ENCODE measurements at places on chromosomes 6 and 20.

GRCh38 chr20:50776122-50776817 lies 18.6 kb upstream of the BCAS4 start:
- peak; percentile 9 for DNase-seq

DNA sequence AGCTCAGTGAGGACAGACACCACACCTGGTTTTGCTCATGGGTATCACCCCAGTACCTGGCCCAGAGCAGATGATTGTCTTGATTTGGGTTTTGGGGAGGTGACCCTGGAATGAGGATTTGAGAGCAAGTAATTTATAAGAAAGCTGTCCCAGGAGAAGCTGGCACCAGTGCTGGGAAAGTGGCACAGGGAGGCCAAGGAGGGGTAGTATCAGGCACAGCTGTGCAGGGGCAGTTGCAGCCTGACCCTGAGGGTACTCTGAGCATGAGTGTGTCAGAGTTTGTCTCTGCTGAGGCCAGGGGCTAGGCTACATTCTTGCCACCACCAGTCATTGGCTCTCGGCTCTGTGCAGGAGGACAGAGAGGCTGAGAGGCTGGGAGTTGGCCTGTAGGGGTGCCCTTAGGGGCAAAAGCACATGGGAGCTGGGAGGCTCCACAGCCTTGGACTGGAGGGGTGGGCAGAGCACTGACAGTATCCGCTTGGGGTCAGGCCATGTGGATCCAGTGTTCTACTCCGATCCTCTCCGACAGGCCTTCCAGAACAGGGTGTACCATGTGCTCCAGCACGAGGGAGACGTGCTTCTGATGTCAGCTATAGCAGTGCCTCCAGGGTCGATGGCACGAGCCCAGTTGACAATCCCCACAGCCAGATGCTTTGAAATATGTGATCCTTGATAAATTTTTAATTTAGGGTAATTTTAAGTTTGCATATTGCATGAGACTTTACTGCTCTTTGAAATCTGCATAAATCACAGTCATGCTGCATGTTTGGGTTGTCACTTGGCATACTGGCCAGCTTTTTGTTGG lies 121.3 kb downstream of the PHACTR3 start:
- DNase-seq: no peak

- DNase-seq: no peak
Observed at GRCh38 chr6:81063891-81064290, 688.6 kb downstream of the TENT5A start.

GRCh38 chr6:50330963-50331362 lies 281.2 kb upstream of the DEFB112 start:
- no peak for DNase-seq

GRCh38 chr6:160085713-160086505 lies 35.7 kb upstream of the SLC22A1 start:
- no peak for DNase-seq

DNA sequence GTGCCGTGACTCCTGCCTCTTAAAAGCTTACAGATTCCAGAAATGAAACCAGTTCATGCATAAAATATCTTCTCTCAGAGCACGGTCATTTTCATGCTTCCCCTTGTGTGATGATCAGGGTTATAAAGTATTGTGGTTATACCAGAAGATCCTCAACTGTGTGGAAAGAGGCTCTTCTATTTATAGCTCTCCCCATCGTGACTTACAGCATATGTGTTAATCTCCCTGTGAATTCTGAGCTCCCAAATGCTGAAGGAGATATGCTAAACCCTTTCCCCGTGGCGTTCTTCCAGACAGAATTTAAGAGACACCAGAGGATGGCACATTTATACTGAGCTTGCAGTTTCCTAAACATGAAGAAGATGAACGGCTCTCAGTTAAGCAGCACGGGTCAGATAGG lies 158.8 kb downstream of the CDH26 start:
- no peak for DNase-seq

DNA sequence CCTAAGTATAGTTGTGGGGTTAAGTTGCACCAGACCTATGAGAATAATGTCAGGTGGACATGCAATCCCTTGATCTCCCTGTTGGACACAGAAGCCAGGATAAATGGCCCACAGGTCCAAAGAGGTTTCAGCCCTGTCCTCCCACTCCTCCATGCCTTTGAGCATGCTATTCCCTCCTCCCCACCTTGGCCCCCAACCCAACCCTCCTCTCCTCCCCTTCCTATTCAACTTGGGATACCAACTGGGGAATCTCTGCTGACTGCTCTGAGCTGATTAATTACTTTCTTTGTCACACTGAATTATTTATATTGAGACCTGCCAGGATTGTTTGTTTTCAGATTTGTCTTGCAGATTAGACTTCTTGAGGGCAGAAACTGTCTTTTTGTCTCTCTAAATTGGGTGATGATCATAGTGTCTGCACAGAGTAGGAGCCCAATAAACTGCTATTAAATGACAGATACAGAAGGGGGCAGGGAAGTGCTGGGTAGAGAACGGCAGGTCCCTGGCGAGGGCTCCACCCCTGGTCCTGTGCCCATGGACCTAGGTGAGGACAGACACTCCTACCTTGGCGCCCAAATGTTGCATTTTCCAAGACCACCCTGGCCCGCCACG lies 120.9 kb downstream of the UNC5CL start:
- DNase-seq: no peak

- peak; percentile 56 for DNase-seq
Observed at GRCh38 chr6:149176971-149177667, 140.4 kb upstream of the TAB2 start.

DNA sequence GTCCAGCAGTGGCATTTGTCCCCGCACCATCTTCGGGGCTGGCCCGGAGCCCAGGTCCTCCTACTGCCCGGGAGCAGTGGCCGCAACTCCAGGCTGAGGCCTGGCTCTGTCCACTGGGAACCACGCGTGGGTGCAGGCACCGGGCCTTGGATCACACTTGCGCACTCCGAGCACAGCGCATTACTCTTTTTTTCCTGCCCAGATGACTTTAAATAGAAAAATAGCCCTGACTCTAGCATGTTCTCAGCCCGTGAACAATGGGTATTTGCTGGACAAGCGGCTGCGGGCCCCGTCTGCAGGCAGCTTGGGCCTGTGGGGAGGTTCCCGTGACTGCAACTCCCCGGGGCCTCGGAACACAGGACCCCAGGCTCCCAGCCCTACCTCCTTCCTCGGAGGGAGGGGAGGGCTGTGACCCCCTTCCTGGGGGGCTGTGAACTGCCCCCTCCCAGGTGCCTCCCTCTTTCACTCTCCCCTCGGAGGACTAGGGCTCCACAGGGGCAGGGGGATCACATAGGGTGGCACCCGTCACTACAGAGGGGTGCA lies 162.2 kb downstream of the TBXT start:
- DNase-seq: peak; percentile 70

GRCh38 chr6:169048185-169048864 lies 205.3 kb downstream of the THBS2 start:
- no peak for DNase-seq

GRCh38 chr6:105319331-105319730 lies 83.6 kb downstream of the PREP start:
- DNase-seq: no peak

DNA sequence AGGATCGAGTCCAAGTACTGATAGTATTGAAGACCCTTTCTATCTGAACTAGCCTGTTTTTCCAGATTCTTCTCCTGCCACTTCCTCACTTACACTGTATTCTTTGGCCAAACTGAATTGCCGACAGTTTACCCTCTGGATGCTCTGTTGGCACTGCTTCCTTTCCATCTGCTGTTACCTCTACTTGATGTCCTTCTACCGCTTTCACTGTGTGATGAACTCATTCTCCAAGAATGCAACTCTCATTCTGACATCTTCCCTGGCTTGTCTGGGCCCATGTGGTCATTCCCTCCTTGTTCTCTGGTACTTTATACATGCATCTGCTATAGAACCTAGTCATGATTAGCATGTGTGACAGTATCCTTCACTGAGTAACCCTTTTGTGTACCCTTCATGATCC lies 16.3 kb downstream of the RPRD1B start:
- DNase-seq: no peak

GRCh38 chr6:34332251-34333198 lies 59.9 kb downstream of the NUDT3 start:
- DNase-seq: no peak

- peak; percentile 75 for DNase-seq
Observed at GRCh38 chr6:44096612-44097011, 30.6 kb downstream of the MRPL14 start.

GRCh38 chr20:62181808-62182207 lies 1.0 kb upstream of the MTG2 start:
- DNase-seq: no peak

- DNase-seq: no peak
Observed at GRCh38 chr6:109370336-109370735, 11.9 kb downstream of the CD164 start.

DNA sequence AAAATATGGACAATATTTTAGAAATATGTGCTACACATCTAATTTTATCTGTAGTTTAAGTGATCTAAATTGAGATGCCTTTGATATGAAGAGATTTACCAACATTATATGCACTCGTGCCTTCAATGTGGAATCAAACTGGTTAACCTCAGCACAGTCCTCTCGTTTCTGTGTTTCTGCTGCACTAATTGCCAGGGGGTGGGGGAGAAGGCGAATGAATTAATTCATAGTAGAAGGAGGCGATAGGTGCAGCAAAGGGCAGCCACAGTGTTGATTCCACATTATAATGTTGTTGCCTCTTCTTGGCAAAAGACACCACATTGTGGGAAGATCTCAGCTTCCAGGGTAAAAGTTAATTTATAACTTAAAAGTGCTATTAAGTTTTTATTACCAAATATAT lies 161.6 kb downstream of the QKI start:
- no peak for DNase-seq

GRCh38 chr6:4420160-4420865 lies 284.9 kb upstream of the ECI2 start:
- DNase-seq: no peak

- DNase-seq: no peak
Observed at GRCh38 chr20:1367479-1367878, 25.4 kb downstream of the FKBP1A start.

DNA sequence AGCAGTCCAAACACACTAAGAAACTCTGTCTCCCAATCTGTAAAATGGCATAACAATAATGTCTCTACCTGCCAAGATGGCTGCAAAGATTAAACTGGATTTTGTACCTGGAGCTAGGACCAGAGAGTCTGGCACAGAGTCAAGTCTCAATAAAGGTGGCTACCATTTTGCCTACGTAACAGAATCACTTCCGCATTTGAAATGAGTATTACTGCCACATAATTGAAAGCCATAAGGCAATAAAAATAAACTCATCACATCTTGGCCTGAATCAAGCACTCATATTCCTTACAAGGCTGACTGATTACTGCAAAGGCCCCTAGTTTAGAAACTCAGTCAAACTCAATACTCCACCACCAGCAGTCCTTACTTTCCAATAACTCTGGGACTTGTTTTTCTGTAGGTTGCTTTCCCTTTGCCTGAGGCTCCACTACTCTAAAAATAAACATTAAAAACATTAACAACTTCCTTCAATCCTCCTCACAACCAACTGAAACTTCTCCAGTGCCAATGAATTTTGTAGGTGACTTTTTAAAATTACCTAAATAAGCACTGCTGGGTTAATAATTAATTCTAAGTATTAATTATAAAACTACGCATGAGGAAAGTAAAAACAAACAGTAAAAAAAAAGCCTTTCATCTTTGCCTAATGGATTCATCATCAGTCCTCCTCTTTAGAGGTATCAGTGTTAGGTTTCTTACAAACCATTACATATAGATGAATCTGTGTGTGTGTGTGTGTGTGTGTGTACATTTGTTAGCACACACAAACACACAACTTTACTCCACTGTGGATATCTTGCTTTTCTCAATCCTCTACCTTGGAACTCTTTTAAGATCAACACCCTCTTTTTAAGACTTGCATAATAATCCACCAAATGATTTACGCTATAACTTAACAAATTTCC lies 3.7 kb downstream of the KIF16B start:
- no peak for DNase-seq

GRCh38 chr20:40986774-40987173 lies 41.8 kb upstream of the TOP1 start:
- DNase-seq: no peak

- DNase-seq: no peak
Observed at GRCh38 chr6:44258325-44258863, 1.1 kb upstream of the SLC35B2 start.

GRCh38 chr20:63060057-63060991 lies 53.6 kb upstream of the BHLHE23 start:
- no peak for DNase-seq

GRCh38 chr6:157242791-157243190 lies 80.5 kb downstream of the TMEM242 start:
- no peak for DNase-seq

DNA sequence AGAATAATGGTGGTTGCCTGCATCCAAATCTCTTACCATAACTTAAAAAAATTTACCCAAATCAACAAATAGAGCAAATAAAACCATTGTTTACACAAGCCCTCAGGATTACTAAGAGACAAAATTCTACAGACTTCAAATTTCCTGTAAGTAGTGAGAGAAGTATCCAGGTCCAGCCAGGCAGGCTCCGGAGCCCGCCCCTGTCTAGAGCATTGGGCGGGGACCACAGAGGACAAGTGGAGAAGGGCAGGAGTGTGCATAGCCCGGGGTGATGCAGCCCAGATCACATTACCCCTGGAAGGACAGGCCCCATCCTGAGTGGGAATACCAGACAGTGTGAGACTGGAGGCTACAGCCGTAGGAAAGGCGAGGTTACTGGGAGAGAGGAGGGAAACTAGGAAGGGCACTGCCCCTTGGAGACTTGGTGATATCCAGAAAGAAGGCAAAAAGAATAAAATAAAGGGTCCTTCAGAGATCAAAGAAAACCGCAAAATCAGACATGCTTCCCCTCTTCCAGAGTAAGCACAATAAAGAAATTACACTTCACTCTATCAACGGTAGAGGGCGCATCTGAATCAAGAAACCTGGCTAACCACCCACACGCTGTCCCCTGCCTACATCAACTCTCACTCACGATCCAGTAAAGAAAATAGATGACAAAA lies 26.6 kb downstream of the RIN2 start:
- peak; percentile 50 for DNase-seq

- peak; percentile 16 for DNase-seq
Observed at GRCh38 chr6:160238761-160239751, 19.6 kb downstream of the SLC22A2 start.

- DNase-seq: no peak
Observed at GRCh38 chr6:143176090-143177021, 115.7 kb downstream of the AIG1 start.

DNA sequence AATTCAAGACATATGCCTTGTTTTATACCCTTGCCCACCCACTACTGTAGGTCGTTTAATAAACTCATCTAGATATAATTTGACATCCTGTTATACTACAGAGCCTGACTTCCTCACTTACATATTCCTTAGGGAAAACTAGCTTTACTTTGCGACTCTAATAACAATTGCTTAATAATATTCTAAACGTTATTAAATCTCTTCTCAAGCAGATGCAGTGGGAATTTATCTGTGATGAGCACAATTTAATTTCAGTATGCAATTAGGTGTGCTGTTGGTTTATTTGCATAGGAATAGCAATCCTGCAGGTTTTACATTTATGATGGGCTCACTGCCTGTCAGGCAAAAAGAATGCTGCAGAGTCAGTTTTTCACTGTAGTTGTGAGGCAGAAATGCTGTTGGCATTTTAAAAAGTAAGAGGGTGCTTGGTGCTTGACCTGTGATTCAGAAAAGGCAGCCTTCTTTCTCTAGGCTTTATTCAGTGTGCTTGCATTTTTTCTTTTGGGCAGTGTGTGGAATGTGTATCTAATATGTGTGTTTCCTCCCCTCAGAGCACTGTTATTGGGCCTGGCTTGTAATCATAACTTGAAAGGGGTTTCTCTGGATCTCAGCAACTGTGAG lies 152.3 kb upstream of the SCGN start:
- no peak for DNase-seq

Data from pancreas (tissue), 10 donors.